Posterior vena cava (tissue), 2 donors: ENCODE measurements at places on chromosomes 3 and 15. TPM values are rescaled to one million over a fixed set of nuclear protein-coding genes. Genes with fewer than 3 reads are reported as not detected.

DNA sequence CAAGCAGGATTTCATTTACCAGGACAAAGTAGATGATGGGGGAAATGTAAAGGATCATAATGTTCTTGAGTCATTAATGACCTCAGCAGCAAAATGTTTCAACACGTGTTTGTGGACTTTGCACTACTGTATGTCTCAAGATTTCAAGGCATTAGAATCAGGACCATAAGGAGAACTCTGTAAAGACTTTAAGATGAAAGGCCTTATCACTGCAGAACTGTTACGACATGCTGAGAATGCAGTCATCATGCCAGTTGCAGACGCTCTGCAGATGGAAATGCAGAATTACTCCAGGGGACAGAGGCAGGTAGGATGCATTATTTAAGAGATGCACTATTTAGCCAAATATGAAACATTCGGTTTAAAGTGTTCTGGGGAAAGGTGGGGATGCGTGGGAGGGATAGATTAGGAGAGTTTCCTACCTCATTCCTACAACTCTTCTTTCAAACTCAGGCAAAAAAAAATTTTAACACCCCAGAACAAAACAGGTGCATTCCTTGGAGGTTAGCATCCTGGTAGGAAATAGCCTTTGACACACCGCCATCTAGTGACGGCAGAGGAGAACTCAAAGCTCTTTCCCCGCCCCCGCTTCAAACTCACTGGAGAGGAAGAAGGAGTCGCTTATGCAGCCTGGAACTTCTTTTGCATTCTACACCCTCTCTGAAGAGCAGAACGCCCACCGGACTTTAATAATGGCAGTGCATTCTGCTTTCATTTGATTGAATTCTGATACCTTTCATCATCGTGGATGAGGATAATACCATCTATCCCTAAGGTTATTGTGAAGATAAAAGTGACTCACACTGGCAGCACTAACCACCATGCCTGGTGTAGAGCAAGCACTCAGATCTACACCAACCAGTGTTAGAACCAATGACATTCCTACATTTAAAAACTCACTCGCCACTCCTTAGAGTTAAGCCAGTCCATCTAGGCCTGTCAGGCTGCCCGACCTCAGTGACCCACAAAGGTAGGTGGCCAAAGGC is 43.1 kb upstream of the TOPAZ1 start:
- no peak for DNase-seq

GRCh38 chr15:79315623-79316328 is 4.9 kb downstream of the TMED3 start:
- no peak for DNase-seq

DNA sequence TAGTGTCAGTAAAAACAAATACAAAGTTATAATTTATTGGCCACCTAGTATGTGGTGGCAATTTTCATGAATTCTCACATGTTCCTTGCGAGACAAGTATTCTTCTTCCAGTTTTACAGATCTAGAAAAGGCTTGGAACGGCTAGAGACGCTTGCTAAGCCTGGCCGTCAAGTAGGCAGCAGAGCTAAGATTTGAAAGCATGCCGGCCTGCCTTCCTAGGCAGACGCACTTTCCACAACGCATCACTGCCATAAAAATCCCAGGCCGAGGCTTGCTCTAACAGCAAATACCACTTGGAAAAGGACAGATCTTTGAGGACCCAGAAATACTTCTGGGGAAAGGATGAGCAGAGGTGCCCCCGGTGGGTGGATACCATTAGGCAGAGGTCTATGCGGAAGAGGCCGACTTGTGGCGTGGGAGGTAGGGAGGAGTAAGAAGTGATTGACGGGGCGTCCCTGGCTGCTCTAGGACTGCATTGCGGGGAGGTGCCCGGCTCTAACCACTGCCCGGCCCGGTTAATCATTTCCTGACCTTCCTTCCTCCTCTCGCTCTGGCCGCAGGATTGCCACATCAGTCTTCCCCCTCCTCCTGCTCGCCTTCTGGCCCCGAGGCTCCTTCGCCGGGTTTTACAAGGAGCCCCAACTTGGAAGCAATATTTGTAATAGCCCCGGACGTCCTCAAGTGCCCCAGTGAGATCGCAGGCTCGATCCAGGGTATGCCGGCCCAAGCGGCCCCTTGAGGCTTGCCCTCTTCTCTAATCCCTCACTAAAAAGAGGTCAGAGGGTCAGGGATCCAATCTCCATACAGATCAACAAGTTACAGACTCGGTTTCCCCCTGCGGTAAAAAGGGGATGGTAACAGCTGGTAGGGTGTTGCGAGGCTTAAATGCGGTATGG is 1.3 kb upstream of the USP3 start:
- DNase-seq: peak; percentile 98

GRCh38 chr3:12452361-12453330 is 31.6 kb upstream of the TSEN2 start:
- peak; percentile 42 for DNase-seq

DNA sequence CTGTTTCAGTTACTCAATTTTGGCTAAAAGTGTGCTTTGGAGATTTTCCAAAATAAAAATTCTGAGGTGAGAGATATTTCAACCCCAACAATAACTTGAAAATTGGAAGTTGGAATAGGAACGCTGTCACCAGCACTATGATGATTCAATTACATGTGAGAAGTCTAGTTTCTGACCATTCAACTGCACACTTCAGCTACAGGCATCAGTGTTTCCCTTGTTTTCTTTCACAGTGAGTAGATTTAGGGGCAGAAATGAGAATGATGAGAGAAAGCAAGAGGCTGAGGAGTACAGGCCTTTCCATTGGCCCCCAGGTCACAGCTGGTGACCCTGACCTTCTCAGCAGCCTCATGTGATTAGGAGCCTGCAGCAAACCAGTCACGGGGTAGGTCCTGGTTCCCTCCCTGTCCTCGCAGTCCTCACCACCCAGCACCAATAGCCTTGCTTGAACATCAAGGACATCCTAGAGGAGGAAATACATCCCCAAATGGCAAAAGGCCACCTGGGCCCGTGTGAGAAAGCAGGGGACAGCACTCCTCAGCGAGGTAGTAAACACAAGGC is 10.0 kb upstream of the FILIP1L start:
- no peak for DNase-seq

IL17RB gene
- total RNA-seq: 0.46 TPM

GLCE gene
- 9.5 TPM for total RNA-seq

ABHD6 gene
- 7.6 TPM for total RNA-seq
